ENCODE measurements at places on chromosomes 2 and 18.
A peak's percentile ranks its signal among the peaks of the same experiment; 100 is the strongest.

GRCh38 chr18:68172842-68173549 is 541.9 kb downstream of the TMX3 start:
- H3K36me3 ChIP-seq: no peaks in the 10 kb centered on the region
- H3K27ac ChIP-seq: no peak overlapping the region
- no peaks in the 10 kb centered on the region for H3K27me3 ChIP-seq
- no peaks in the 10 kb centered on the region for H3K4me1 ChIP-seq
- peak; percentile 18 for DNase-seq

DNA sequence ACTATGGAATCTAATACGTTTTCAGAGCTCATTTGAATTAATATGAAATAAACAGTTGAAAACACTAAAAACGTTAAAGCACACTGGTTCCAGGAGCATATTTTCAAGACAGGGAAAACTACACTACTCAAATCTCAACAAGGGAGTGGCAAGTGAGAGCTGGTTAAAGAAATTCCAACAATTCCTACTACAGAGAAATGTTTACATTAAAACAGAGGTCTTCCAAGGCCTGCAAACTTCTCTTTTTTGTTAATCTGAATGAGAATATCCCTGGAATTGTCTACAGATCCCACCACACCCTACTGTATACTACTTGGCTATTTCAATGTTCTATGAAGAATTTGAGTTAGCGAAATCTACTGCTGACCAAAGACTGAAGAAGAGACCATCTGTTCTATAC is 231.5 kb downstream of the ZEB2 start:
- no peaks in the 10 kb centered on the region for H3K36me3 ChIP-seq
- no peak overlapping the region for H3K4me3 ChIP-seq
- no peaks in the 10 kb centered on the region for H3K4me1 ChIP-seq
- H3K27ac ChIP-seq: no peak overlapping the region

DNA sequence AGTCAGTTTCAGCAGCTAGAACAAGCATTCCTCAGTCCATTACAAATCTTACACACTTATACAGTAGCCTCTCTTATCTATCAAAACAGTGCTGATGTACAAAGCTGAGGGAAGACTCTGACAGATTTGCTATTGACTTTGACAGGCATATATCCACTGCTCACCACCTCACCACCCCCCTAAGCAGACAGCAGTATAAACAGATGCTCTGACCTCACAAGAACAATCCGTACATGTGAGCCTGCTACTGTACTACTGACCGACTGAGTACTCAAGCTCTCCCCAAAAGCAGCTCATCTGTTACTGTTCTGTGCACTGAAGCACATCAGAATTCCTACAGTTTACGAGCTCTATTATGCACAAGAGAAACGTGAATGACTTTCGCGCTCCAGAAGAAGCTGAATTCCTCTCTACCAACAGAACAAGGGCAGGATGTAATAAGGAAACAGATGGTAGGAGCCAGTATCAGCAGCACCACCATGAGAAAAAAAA is 95.6 kb upstream of the PDE1A start:
- no peak overlapping the region for H3K27ac ChIP-seq
- no peaks in the 10 kb centered on the region for H3K36me3 ChIP-seq
- no peak for DNase-seq
- no peaks in the 10 kb centered on the region for H3K4me1 ChIP-seq
- no peaks in the 10 kb centered on the region for H3K27me3 ChIP-seq

- no peak overlapping the region for H3K27ac ChIP-seq
- H3K4me1 ChIP-seq: no peaks in the 10 kb centered on the region
- no peaks in the 10 kb centered on the region for H3K27me3 ChIP-seq
- H3K4me3 ChIP-seq: no peak overlapping the region
Observed at GRCh38 chr2:33762636-33763035, 163.5 kb upstream of the FAM98A start.

- no peaks in the 10 kb centered on the region for H3K4me1 ChIP-seq
- H3K27ac ChIP-seq: no peak overlapping the region
- H3K27me3 ChIP-seq: no peaks in the 10 kb centered on the region
- no peak for DNase-seq
- H3K36me3 ChIP-seq: no peaks in the 10 kb centered on the region
Observed at GRCh38 chr2:179263446-179264367, 925 bp downstream of the SESTD1 start.

DNA sequence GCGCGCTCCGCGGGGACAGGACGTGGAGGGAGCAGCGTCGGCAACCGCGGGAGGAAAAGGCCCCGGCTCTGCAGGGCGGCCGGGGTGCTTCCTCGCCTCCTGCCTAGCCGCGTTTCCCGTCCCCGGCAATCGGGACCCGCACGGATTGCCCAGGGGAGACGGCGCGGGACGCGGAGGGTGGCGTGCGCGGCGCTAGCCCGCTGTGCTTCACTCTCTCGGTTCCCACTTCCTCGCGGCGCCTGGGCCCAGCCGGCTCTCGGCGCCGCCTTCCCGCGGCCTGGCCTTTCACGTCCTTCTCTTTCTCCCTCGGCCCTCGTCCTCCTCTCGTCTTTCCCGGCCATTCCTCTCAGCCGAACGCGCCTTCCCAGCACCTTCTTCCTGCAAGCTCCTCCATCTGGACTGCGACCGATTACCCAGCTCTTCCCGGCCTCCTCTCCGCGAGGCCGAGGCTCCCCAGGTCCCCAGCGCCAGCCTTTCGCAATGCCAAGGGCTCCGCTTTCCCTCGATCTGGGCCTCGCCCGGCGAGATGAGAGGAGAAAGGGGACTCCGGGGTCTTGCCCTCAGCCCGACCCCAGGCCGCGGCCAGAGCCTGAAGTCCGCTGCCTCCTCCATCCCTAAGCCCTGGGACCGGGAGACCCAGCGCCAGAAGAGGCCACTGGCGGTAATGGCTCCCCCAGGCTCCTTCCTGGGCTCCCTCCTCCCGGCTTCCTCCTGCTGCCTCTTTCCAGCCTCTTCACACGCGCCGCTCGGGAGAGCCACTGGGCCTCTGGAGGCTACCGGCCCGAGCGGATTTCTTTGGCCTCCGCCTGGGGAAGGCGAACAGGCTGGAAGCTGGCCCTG is 34.3 kb upstream of the ATP6V1B1 start:
- no peaks in the 10 kb centered on the region for H3K36me3 ChIP-seq
- peaks cover 12% of the 10 kb centered on the region for H3K4me1 ChIP-seq
- peak overlapping the region; percentile 13 for H3K4me3 ChIP-seq

DNA sequence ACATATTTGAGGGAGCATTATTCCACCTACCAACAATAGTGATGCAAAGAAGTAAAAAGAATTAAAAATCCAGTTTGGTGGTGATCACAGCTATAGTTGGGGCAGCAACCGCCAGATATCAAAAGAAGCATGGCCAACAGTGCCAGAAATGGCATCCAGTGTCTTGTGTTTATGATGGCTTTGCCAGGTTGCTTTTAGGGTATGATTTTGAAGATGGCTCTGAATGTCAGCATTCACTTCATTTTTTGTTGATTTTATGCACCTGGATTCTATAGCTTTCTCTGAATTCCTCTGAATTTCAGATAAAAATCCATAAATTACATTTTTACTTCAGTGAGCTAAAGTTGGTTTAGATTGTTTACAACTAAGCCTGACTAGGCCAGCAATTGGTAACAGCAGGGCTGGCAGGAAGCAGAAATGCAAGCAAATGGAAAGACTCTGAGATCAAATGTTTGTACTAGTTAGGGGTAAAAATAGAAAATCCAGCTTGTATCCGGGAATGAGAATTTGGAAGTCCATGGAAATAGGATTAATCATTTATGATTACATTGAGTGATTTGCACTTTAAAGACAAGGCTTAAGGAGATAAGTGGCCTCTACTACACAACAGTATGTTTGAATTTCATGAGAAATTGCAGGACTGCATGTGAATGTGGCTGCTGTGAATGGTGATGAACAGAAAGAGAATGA is 40.4 kb downstream of the COL3A1 start:
- DNase-seq: no peak
- H3K27ac ChIP-seq: no peak overlapping the region
- no peaks in the 10 kb centered on the region for H3K27me3 ChIP-seq
- no peaks in the 10 kb centered on the region for H3K4me1 ChIP-seq

GRCh38 chr2:100990166-100990565 is 11.9 kb upstream of the RPL31 start:
- no peak for DNase-seq
- H3K4me1 ChIP-seq: no peaks in the 10 kb centered on the region
- H3K27me3 ChIP-seq: no peaks in the 10 kb centered on the region
- no peak overlapping the region for H3K27ac ChIP-seq

GRCh38 chr2:26883956-26884355 is 36.0 kb downstream of the DPYSL5 start:
- H3K36me3 ChIP-seq: no peaks in the 10 kb centered on the region
- DNase-seq: no peak
- no peaks in the 10 kb centered on the region for H3K4me1 ChIP-seq
- no peak overlapping the region for H3K4me3 ChIP-seq

DNA sequence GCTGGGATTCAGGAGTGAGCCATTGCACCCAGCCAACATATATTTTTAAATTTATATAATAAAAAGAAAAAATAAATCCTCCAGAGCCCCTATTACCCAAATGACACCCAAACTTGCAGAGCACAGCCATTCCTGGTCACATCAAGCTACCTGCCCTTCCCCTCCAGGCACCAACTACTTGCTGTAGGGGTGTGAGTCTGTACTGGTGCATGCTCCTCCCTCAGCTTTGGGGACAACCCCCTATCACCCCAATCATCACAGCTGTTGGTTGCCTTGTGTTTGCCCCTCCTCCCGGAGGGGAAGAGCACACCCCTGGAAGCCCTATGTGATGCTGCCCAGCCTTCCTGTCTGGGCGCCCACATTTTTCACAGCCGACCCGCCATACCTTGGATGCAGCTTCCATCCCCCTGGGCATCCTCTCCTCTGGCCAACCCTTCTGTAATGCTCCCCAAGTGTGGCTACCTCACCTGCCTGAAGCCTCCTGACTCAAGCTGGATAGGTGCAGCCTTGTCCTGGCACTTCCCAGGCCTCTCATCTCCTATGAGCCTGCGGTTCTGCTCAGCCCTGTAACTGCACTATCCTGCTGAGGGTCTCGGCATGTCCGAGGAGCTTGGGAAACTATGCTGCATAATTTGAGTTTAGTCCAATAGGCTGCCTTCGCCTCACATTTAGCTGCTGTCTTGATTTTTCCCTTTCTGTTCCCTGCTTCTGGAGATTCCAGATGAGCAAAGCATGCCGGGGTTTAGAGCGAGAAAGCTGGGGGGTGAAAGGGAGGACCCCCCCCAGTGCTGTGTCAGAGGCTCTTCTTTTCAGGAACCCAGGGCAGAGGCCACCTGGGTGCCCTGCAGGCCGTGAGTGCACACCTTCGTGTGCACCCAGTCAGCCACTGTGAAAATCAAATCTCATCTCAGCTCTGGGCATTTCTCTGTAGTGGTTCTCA is 27.2 kb downstream of the CHST10 start:
- peaks cover 22% of the 10 kb centered on the region for H3K36me3 ChIP-seq
- DNase-seq: no peak
- H3K27me3 ChIP-seq: no peaks in the 10 kb centered on the region
- H3K27ac ChIP-seq: no peak overlapping the region

DNA sequence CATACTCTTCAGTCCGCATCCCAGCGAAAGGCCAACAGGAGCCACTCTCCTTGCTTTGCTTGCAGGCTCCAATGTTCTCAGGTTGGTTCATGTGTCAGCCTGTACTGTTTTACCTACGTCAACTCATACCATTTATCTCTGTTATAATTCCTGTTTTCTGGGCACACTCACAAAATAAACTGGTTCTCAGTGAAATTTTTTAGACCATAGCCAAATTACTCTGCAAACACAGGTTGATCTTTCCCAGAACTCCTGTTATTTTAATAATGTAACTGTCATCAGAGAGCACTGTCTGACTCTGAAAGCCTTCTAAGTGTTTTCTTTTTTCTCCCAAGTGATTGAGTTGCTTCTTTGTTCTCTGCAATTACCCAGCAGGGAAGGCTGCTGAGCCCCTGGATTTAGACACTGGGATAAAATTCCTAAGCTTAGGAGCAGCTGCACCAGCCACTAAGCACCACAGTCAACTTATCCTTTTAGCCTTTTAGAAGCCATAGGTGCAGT is 111.6 kb upstream of the PIEZO2 start:
- H3K27ac ChIP-seq: no peak overlapping the region
- DNase-seq: no peak
- peaks cover 3% of the 10 kb centered on the region for H3K4me1 ChIP-seq
- H3K36me3 ChIP-seq: no peaks in the 10 kb centered on the region

GRCh38 chr2:25878361-25879132 is at the start of gene ASXL2:
Gene ASXL2 (minus strand): TSS chr2:25878487. CDS start chr2:25878222, 265 bp downstream.
- DNase-seq: peak; percentile 92
- H3K36me3 ChIP-seq: no peaks in the 10 kb centered on the region
- H3K27ac ChIP-seq: no peak within 1 kb of the TSS

GRCh38 chr2:66569321-66569851 is 134.5 kb downstream of the MEIS1 start:
- no peak overlapping the region for H3K4me3 ChIP-seq
- no peaks in the 10 kb centered on the region for H3K27me3 ChIP-seq
- H3K36me3 ChIP-seq: no peaks in the 10 kb centered on the region
- no peak for DNase-seq
- H3K27ac ChIP-seq: no peak overlapping the region
- H3K4me1 ChIP-seq: no peaks in the 10 kb centered on the region

- no peak overlapping the region for H3K27ac ChIP-seq
- H3K4me3 ChIP-seq: no peak overlapping the region
- no peaks in the 10 kb centered on the region for H3K36me3 ChIP-seq
- no peaks in the 10 kb centered on the region for H3K4me1 ChIP-seq
- no peaks in the 10 kb centered on the region for H3K27me3 ChIP-seq
Observed at GRCh38 chr2:21972586-21972985, 848.8 kb downstream of the TDRD15 start.

- no peak overlapping the region for H3K4me3 ChIP-seq
- DNase-seq: no peak
- H3K36me3 ChIP-seq: no peaks in the 10 kb centered on the region
- no peak overlapping the region for H3K27ac ChIP-seq
- no peaks in the 10 kb centered on the region for H3K4me1 ChIP-seq
Observed at GRCh38 chr2:180291060-180291459, 284.0 kb upstream of the CWC22 start.

GRCh38 chr2:226832061-226832460 is 3.8 kb upstream of the RHBDD1 start:
- H3K27ac ChIP-seq: no peak overlapping the region
- no peak overlapping the region for H3K4me3 ChIP-seq
- no peak for DNase-seq
- no peaks in the 10 kb centered on the region for H3K4me1 ChIP-seq
- H3K36me3 ChIP-seq: no peaks in the 10 kb centered on the region

All from iPS DF 6.9 (cell line).